ENCODE measurements at places on chromosomes 1 and 21.
A peak's percentile ranks its signal among the peaks of the same experiment; 100 is the strongest.

DNA sequence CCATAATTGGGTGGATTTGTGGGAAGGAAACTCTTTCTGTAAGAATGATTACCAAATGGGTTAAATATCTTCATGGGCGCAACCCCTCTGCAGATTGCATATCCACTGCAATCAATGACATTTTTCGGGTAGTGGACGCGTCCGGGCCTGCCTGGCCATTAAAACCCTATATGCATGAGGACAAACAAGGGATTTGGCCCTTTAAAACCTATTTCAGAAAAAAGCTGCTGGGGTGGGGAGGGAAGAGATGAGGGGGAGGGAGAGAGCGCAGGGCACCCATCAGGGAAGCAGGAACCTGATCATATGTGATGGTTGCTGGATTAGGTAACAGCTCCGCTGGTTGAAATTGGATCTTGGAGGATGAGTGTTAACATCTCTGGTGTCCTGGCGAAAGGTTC lies 228.8 kb downstream of the PBX1 start:
- no peak for DNase-seq

DNA sequence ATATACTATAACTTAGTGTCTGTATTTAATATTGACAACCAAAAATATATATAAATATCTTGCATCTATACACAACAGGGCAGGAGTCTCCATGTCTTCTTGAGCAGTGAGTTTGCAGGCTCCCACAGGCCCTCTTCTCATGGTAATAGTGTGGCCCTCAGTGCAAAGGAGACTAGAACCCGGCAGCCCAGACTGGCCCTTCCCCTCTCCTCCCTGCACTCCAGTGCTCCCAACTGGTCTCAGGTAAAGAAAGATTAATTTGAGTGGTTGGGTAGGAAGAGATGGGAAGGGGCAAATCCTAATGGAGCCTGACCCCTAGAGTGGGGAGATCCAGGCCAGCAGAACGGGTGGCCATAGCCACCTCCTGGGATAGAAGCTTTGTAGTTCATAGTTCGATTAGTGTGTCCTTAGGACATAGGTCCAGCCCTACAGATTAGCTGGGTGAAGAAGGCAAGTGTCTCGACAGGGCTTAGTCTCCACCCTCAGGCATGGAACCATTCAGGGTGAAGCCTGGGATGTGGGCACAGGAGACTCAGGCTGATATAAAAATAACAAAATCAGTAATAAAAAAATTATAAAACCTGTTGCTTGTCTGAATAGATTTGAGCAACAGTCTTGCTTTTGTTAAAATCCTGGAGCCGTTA lies 32.3 kb downstream of the SLC2A1 start:
- DNase-seq: no peak

DNA sequence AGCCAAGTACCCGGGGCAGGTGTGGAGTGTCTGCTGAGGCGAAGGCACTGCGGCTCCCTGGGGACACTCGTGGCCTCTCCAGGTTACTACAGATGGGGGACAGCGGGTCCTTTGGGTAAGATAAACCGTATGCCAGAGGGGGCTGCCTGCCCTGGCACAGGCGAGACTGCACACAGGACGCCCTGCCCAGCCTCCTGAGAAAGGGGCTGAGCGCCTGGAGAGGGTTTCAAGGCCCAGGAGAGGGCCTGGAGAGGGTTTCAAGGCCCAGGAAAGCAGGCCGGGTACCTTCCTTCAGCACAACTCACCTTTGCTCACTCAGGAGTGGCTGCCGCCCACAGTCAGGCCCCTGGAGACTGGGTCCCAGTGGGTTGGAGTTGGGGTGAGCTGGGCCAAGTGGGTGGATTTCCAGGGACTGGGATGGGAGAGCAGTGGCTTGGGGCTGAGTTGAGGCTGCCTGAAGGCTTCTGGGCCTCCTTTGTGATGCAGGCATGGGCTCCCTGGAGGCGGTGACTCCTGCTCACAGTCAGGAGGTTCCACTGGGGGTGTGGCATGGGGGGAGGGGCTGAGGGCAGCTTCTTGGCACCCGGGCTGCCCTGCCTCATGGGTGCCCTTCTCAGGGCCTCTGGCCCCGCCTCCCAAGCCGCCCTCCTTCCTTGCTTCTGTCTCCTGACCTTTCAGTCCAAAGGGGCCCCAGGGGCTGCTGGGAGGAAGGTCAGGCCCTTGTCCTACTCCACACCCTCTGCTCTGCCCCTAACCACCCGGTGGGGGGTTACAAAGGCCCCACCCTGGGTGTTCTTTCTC lies at the start of gene MMEL1:
MMEL1 (minus strand) TSS at position 456 of the 801 bp plus-strand sequence. CDS start 3,532 bp downstream, outside the sequence.
- DNase-seq: no peak

GRCh38 chr1:157104598-157105293 lies 5.1 kb upstream of the ETV3L start:
- DNase-seq: no peak

GRCh38 chr21:26210614-26211013 lies 40.0 kb upstream of the APP start:
- DNase-seq: no peak

- DNase-seq: no peak
These were observed 134.4 kb upstream of the EDN2 start for GRCh38 chr1:41618871-41619270.

DNA sequence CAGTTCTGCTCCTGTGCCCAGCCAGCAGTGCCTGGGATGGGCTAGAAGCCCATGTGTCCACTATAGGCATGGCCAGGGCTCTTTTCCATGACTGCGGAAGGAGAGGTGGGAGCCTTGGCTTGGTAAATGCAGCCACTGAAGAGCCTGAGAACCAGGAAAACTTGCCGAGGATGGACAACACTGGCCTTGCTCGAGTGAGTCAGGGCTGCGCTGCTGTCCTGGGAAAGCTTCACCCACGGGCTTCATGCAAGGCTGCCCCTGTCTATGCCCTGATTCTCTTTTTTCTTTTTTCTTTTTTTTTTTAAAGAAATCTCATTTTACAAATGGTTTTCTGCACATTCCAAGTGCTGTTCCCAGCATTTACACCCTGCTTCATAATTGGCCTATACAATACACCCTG lies 156.5 kb downstream of the CAMTA1 start:
- DNase-seq: no peak

- DNase-seq: peak; percentile 73
These were observed 11.5 kb downstream of the RIMS3 start for GRCh38 chr1:40653851-40654537.

GRCh38 chr1:32465578-32465933 lies 684 bp downstream of the ZBTB8B start:
- no peak for DNase-seq

GRCh38 chr1:30971496-30971895 lies 62.9 kb upstream of the SDC3 start:
- DNase-seq: no peak

GRCh38 chr1:63743781-63744180 lies 30.0 kb upstream of the ROR1 start:
- DNase-seq: no peak

GRCh38 chr1:110612060-110612745 lies 6.0 kb upstream of the KCNA2 start:
- DNase-seq: no peak

GRCh38 chr21:28742527-28742926 lies 250.2 kb downstream of the LTN1 start:
- no peak for DNase-seq

- no peak for DNase-seq
These were observed 22.2 kb upstream of the KCNJ15 start for GRCh38 chr21:38234395-38235142.

- no peak for DNase-seq
These were observed 68.9 kb upstream of the RAB3GAP2 start for GRCh38 chr1:220341126-220341525.

- DNase-seq: no peak
These were observed 69.5 kb downstream of the PIK3CD start for GRCh38 chr1:9720785-9721605.

GRCh38 chr1:205301842-205302588 lies 19.5 kb downstream of the NUAK2 start:
- no peak for DNase-seq

DNA sequence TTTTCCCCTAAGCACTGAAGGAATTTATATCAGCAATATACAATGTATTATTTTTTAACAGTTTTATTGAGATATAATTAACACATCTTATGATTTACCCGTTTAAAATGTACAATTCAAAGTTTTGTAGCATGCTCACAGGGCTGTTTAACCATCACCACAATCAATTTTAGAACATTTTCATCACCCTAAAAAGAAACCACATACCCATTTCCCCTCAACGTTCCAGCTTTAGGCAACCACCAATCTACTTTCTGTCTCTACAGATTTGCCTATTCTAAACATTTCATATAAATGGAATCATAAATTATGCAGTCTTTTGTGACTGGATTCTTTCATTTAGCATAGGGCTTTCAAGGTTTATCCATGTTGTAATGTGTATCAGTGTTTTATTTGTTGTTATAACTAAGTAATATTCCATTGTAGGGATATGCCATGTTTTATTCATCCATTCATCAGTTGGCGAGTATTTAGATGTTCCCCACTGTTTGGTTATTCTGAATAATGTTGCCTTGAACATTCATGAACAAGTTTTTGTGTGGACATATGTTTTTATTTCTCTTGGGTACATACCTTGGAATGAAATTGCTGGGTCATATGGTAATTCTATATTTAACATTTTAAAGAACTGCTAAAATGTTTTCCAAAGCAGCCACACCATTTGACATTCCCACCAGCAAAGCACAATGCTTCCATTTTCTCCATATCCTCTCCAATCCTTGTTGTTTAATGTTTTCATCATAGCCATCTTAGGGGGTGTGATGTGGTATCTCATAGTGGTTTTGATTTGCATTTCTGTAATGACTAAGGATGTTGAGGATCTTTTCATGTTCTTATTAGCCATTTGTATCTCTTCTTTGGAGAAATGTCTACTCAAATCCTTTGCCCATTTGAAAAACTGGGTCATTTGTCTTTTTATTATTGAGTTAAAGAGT lies 188.5 kb downstream of the TM2D1 start:
- DNase-seq: no peak

DNA sequence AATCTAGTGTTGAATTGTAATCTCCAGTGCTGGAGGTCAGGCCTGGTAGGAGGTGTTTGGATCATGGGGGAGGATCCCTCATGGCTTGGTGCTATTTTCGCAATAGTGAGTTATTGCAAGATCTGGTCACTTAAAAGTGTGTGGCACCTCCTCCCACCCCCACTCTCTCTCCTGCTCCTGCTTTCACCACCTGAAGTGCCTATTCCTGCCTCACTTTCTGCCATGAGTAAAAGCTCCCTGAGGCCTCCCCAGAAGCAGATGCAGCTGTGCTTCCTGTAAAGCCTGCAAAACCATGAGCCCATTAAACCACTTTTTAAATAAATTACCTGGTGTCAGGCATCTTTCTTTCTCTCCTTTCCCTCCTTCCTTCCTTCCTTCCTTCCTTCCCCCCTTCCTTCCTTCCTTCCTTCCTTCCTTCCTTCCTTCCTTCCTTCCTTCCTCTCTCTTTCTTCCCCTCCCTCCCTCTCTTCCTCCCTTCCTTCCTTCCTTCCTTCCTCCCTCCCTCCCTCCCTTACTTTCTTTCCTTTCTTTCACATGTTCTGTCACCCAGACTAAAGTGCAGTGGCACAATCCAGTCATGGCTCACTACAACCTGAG lies 172.4 kb downstream of the C1orf21 start:
- DNase-seq: no peak

GRCh38 chr1:16026723-16027484 lies 5.1 kb downstream of the CLCNKA start:
- peak; percentile 98 for DNase-seq

DNA sequence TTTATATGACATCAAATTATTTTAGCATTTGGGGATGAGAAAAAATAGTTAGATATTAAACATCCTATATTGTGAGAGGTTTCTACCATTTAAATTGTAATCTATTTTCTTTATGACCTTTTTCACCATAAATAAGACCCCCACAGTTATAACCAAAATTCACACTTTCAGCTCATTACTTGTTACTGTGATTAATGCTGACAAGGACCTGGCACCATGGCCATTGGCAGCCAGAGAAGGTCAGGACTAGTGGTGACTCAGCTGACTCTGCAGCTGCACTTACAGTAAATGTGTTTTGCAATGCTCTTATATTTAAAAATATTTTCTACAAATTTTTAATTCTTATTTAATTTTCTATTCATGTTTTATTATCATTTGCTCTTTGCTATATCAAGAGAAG lies 133.3 kb upstream of the C1orf105 start:
- no peak for DNase-seq

DNA sequence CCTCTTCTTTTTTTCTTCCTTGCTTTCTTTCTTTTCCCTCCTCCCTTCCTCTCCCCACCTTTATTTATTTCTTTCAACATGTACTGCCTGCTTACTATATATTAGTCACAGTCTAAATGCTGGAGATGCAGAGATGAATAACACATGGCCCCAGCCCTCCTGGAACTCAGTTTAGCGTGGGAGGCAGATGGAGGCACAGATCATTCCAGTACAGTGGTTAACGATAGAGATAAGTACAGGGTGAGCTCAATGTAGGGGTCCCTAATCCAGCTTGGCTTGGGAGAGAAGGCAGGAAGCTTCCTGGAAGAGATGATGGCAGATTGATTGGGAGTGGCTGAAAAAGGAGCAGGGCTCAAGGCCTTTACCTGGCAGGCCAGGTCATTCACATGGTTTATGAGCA lies 55.6 kb upstream of the PPP2R5A start:
- DNase-seq: no peak

GRCh38 chr1:20210736-20211460 lies 24.6 kb upstream of the PLA2G2C start:
- no peak for DNase-seq

DNA sequence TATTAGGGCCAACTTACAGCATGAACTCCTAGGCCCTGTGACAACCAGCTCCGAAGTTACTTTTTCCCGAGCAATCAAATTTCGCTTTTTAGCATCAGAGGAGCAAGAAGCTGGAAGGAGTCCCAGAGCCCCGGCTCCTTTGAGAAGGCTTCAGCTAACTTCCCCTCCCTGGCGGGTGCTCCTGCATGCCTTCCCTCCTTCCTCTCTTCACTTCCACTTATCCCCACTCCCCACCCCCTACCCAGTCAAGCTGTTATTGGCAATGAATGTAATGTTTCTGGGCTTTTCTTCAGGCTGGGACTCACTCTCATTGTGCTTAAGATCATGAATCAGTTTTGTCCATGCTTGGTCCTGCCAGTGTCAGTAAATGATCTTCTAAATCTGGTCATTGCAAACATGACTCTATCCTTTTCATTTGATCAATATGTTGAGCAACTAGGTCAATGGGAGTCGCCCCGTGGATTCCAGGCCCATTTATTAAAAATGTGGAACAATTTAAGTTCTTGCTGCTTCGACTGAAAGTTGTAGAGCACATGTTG lies 94.5 kb upstream of the TSPAN2 start:
- no peak for DNase-seq

GRCh38 chr1:200483491-200484143 lies 73.8 kb upstream of the ZNF281 start:
- peak; percentile 55 for DNase-seq

- no peak for DNase-seq
These were observed 170.8 kb downstream of the ADSS2 start for GRCh38 chr1:244280859-244281258.

All from H9 (cell line).